ENCODE measurements at places on chromosomes 2 and 18.

GRCh38 chr2:152322222-152322621, 12.8 kb upstream of the FMNL2 start:
- DNase-seq = no peak

GRCh38 chr2:201383136-201383535, 26.0 kb upstream of the FLACC1 start:
- DNase-seq = no peak

GRCh38 chr2:159445307-159445706, 158.8 kb upstream of the WDSUB1 start:
- no peak for DNase-seq

- DNase-seq = no peak
Measured at GRCh38 chr2:65775839-65776238, 343.4 kb upstream of the SPRED2 start.

- DNase-seq = no peak
Measured at GRCh38 chr2:8243748-8244400, 438.0 kb upstream of the ID2 start.

DNA sequence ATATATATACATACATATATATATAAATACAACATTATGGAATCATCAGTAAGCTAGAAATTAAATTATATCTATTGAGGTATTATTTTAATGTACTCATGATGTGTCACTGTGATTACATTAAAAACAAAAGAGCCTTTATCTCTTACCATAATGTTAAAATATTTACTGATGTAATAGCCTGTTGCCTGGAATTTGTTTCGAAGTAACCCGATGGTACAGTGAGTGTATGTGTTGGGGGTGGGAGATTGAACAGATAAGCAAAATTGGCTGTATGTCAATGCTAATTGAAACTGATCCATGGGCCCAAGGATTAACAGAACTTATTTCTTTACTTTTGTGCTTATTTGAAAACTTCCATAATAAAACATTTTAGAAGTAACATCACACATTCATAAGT, 1473.2 kb downstream of the LRP1B start:
- no peak for DNase-seq

DNA sequence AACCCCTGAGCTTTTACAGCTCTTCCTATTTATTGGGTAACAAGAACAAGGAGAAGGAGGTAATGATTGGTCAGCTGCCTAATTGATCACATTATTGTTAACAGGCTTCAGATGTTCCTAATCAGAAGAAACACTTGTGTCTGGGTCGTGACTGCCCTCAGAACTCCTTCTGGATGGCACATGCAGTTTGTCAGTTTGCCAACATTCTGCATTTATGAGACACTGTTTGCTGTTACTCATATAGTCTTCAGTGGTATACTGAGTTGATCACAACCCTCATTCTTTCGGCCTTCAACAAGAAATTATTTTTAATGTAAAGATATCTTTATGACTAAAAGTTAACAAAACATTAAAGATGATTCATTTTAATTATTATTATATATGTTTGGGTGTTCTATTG, 95.7 kb upstream of the DOCK10 start:
- DNase-seq = no peak

GRCh38 chr18:22839340-22839821, 93.7 kb upstream of the RBBP8 start:
- DNase-seq = peak; percentile 16

GRCh38 chr2:15836689-15837610, 103.4 kb upstream of the MYCN start:
- DNase-seq = no peak

All from suppressor macrophage treated with lipopolysaccharide for 4 hours (primary cell).